ENCODE measurements at places on chromosomes 6 and 20.

DNA sequence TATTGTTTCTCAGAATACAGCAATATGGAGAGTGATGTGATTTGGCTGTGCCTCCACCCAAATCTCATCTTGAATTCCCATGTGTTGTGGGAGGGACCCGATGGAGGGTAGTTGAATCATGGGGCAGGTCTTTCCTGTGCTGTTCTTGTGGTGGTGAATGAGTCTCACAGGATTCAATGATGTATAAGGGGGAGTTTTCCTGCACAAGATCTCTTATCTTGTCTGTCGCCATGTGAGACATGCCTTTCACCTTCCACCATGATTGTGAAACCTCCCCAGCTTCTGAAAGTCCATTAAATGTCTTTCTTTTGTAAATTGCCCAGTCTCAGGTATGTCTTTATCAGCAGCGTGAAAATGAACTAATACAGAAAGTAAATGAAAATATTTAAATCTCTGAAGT lies 234.8 kb upstream of the TENT5A start:
- DNase-seq, result no peak

DNA sequence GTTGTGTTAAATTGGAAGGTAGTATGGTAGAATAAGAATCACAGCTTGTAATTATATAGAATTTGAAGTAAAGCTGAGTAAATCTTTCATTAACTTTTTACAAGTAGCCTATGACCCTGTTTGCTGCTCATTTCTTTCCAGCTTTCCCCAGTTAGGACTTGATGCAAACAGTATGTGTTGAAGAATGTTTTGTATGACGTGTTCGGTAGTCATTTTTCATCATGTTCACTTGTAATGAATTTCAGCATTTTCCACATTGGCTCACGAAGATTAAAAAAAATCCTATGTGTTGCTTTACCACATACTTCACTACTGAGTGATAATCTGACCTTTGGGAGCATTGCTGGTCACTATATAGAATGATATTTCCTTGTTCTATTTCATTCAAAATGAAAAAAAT lies 162.4 kb downstream of the CDKAL1 start:
- no peak for DNase-seq

GRCh38 chr6:73058736-73059135 lies 166.6 kb downstream of the KHDC1L start:
- DNase-seq, result no peak

DNA sequence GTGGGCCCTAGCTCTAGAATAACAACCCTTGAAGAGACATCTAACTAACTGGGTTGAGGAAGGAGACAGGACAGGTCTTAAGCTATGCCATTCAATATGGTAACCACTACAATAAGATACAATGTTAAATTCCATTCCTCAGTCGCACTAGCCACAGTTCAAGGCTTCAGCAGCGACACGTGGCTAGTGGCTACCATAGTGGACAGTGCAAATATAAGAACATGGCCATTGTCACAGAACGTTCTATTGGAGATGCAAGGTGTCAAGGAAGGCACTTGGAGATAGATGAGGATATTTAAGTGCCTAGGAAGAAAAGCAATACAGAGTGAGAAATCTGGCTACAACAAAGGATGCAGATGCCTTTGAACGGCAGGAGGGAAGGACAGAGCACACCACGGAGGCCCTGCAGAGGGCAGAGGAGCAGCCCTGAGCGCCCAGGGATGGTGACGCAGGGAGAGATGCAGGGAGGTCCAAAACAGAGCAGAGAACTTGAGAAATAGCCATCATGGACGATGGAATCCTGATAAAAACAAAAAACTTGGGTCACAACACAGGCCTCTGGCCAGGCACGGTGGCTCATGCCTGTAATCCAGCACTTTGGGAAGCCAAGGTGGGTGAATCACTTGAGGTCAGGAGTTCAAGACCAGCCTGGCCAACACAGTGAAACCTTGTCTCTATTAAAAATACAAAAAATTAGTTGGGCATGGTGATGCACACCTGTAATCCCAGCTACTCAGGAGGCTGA lies 140.7 kb downstream of the ZMYND8 start:
- DNase-seq, result no peak

GRCh38 chr20:61694682-61695081 lies 371.0 kb downstream of the TAF4 start:
- no peak for DNase-seq

- DNase-seq, result no peak
Observed at GRCh38 chr20:58146081-58146745, 82.2 kb downstream of the ANKRD60 start.

GRCh38 chr20:23009636-23010035 lies 25.5 kb upstream of the SSTR4 start:
- no peak for DNase-seq

GRCh38 chr6:158768436-158768835 lies 50.7 kb downstream of the EZR start:
- DNase-seq, result no peak

GRCh38 chr6:150686566-150686965 lies 86.9 kb downstream of the PLEKHG1 start:
- no peak for DNase-seq

GRCh38 chr6:166470863-166471410 lies 88.2 kb upstream of the MPC1 start:
- DNase-seq, result no peak

GRCh38 chr20:1185790-1186334 lies 1.1 kb upstream of the TMEM74B start:
- DNase-seq, result no peak

- DNase-seq, result no peak
Observed at GRCh38 chr6:26276841-26277648, 88.0 kb upstream of the BTN3A2 start.

DNA sequence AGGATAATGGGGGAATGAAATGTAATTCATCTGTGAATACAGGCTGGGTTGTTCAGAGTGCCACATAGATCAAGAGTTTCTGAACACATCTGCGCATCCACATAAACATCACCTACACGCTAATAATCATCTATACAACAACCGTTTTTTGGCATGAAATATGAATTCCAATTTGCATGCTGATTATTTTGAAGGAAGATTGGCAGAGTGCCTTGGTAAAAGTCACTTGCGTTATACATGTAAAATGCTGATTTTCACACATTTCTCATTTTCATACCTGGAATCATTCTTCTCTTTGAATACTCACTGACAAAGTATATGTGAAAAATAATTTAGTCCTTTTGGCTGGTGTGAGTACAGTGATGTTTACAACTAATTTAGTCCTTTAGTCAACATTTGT lies 17.7 kb downstream of the COL9A1 start:
- no peak for DNase-seq

DNA sequence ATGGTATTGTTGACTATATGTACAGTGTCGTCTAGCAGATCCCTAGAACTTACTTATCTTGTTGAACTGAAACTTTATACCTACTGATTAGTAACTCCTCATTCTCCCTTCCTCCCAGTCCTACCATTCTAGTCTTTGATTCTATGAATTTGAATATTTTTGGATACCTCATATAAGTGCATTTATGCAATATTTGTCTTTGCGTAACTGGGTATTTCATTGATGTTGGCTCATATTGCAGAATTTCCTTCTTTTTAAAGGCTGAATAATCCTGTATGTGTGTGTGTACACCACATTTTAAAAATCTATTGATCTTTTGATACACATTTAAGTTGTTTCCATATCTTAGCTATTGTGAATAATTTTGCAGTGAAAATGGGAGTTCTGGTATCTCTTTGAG lies 119.9 kb downstream of the SOX4 start:
- no peak for DNase-seq

DNA sequence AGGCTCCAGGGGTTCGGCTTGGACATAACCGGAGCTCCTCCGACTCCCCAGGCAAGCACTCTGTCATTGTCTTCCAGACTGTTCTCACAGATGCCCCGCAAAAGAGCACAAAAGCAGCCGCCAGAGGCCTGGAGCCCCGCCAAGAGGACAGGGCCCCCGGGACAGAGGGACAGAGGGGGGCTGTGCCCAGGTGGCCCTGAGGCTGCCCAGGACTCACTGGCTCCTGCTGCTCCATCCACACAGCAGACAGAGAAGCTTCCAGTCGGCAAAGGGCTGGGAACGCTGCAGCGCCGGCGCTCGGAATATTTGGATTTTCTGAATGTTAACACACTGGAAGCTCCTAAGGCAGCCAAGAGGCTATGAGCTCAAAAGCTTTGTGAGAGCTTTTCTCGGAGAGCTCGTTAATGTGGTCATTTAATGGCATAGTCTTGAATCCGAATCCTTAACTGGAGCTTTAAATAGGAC lies 68.0 kb upstream of the QKI start:
- DNase-seq, result no peak

GRCh38 chr6:115838216-115838615 lies 222.5 kb downstream of the FRK start:
- no peak for DNase-seq

DNA sequence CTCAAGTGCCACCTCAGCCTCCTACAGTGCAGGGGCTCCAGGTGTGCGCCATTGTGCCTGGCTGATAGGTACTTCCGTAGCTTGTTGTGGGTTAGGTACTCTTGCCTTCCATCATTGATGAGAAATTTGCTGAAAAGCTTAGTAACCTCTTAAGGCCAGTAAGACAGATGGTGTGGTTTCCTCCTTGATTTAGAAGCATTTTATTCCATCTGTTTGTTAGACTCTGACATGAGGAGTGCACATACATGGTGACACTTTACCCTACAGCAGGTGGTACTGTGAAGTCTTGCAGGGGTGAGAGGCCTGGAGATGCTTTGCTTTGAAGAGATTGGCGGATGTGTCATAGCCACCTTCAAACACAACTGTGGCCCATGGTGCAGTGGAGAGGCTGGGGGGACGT lies 14.8 kb upstream of the MTG2 start:
- no peak for DNase-seq

DNA sequence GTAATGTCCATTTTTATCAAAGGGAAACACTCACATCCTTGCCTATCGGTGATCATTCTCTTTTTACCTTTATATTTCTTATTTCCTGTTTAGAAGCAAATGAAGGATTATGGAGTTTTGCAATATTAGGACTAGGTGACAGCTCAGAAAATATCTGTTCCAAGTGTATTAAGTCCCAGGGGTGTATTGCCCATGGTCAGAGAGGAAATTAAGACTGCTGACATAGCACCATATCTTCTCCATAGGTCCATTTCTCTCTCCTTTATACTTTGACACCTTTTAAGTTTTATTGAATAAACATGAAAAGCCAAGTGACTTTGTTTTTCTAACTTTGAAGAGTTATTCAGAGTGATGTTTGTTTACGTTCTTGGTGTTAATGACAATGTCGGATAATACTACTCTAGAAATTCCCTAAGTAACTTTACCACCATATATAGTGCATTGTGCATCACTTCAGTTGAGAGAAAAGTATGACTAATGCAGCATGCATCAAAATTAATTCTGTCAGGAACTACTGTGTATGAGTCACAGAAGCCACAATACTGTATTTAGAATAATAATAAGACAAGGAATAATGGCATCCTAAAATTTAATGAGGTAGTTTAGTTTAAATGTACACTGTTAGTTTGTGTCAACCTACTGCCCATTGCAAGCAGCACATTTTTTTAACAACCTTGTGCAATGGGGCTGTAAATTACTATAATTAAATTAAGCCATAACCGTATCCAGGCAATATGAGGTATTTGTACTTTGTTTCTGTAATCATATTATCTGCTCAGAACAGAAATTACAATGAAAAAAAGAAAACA lies 474.4 kb upstream of the RNF217 start:
- no peak for DNase-seq

DNA sequence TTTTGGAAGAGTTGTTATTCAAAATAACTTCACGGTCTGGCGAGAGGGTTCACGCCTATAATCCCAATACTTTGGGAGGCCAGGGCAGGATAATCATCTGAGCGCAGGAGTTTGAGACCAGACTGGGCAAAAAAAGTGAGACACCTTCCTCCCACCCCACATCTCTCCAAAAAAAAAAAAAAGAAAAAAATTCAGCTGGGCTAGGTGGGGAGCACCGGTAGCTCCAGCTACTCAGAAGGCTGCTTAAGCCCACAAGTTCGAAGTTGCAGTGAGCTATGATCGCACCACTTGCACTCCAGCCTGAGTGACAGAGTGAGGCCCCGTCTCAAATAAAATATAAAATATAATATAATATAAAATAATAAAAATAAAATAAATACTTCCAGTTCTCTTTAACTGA lies 10.4 kb downstream of the OR2B2 start:
- DNase-seq, result no peak

GRCh38 chr6:47147175-47147727 lies 105.1 kb upstream of the ADGRF1 start:
- no peak for DNase-seq

GRCh38 chr20:2907519-2907918 lies 34.2 kb downstream of the PTPRA start:
- DNase-seq, result no peak

- DNase-seq, result no peak
Observed at GRCh38 chr6:79249136-79249535, 14.7 kb upstream of the HMGN3 start.
